ENCODE measurements at places on chromosomes 7 and 10. TPM values are rescaled to one million over a fixed set of nuclear protein-coding genes. Genes with fewer than 3 reads are reported as not detected.
A peak's percentile ranks its signal among the peaks of the same experiment; 100 is the strongest.

METTL27 gene
- total RNA-seq = 6.1 TPM

GIMAP6 gene
- total RNA-seq = 158 TPM

LIPF gene
- not detected for total RNA-seq

GRCh38 chr7:49091519-49091918 lies 167.2 kb downstream of the CDC14C start:
- DNase-seq = no peak

- no peak for DNase-seq
Measured at GRCh38 chr10:7593063-7593462, 73.7 kb downstream of the ITIH5 start.

- no peak for DNase-seq
Measured at GRCh38 chr7:158421361-158421760, 166.3 kb downstream of the PTPRN2 start.

DNA sequence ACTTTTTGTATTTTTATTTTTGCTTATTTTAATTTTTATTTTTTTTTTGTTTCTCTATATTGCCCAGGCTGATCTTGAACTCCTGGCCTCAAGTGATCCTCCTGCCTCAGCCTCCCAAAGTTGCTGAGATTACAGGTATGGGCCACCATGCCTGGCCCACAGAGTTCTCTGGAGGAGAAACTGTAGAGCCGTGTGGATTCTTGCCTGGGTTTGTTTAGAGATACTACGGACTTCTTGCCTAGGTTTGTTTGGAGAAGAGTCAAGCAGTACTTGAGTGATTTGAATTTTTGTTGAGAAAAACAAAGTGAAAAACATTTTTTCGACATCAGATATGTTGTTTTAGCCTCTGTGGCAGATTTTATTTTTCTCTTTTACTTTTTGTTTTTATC lies 99.0 kb downstream of the CAMK1D start:
- no peak for DNase-seq

GRCh38 chr7:75028299-75028698 lies 45.3 kb downstream of the RCC1L start:
- DNase-seq = no peak

DNA sequence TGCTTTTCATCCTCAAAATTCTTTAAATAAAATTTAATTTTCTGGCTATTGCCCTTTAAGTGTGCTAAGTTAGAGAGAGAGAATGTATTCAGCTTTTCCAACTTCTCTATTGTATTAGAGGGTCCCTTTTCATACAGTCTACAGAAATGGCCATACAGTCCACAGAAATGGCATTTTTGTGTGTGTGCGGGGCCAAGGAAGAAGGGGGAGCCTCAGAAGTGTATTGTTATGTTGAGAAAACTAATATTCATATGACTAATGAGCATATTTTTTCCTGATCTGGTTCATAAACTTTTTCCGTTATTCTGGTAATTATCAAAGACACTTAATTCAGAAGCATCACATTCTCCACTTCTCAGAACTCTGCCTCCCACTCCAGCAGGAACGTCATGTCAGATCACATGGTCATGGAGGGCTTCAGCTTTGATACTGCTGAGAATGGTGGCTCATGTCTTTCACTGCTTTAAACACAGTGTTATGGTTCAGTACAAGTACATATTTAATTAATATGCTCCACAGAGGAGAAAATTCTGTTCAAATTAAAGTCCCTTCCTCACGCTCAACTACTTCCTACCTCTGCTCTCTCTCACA lies 37.1 kb downstream of the ELMO1 start:
- no peak for DNase-seq

- DNase-seq = no peak
Measured at GRCh38 chr7:139114018-139114417, 4.5 kb upstream of the ZC3HAV1 start.

DNA sequence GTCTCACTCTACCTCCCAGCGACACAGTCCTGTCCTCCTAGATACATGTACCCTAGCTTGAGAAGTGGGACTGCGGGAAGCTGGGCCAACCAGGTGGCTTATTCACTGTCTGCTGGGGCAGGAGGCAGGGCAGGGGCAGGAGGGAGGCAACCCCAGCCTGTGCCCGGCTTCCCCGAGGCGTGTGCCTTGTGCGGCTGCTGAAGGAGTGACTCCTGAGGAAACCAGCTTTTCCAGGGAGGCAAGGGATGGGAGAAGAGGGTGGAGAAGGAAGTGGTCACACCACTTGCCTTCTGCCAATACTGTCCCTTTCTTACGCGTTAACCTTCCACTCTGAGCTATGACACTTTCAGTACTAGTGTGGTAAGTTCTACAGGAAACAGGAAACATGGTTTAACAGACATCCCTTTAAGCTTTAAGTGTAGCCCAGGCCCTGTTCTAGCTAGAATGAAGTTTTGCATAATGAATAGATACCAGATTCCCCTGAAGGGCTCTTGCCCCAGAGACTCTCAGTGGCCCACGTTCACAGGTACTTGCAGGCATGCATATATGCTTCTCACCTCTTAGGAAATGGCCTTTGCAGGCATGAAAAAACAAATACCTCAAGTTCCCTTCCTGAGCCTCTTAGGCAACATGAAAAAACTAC lies 40.6 kb downstream of the SYPL1 start:
- peak; percentile 61 for DNase-seq

DNA sequence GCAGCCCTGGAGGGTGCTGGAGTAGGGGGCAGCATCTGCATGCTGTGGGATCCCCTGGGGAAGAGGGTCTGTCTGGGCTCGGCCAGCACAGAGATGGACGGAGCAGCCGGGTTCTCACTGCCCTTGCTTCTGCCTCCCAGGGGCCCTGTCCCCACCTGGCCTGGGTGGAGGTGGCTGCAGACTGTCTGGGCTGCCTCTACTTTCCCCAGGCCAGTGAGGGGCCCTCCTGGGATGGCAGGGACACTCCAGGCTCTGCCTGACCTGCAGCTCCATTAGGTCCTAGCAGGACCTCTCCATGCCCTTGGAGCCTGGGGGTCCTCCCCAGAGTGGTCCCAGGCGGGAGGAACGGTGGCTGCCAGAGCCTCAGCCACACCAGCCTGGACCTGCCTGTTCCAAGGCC lies 63.7 kb downstream of the PWWP2B start:
- DNase-seq = no peak

GRCh38 chr7:82444220-82444909 lies 788 bp upstream of the CACNA2D1 start:
- no peak for DNase-seq

DNA sequence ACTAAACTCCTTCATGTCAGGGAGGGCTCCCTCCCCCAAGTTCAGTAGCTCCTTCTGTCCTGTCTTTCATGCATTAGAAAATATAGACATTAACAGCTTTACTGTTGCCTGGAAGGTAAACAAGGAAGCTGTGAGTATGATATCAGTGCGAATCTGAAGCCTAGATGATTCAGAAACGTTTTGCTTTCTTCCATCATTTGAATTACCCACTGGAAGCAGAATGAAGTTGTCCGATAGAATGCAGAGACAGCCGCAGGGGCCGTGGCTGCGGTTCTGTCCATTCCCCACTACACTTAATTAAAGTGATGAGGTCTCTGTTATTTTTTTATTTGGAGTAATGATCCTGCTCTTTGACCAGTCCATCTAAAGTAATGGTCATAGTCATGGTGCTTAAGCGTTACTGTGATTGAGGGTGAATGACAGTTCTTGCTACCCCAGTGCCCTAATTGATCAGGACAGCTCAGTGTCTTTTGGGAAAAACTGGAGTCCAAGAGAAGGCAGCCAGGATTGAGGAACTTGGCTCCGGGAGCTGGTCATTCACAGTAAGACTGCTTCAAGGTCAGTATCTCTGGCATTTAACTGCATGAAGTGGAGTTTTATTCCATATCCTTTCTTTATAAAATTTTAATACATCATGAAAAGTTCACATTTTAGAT lies 69.9 kb downstream of the PTPRE start:
- DNase-seq = no peak

DNA sequence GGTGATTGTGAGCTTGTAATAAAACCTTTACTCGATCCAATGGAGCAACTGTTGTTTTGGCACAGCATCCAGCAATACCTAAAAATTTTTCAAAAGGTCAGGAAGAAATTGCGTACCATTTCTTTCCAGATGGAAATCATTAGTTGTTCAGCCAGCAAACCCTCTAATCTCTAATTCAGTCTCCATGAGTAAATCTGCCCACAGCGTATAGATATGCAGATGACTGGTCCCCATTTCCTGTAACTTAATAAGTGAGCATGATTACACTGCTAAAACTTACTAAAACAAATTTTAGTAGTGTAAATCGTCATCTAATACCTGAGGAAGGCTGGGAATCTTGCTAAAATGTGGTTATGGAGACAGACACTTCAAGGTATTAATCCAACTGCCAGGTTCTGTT lies 10.6 kb downstream of the SLC25A16 start:
- no peak for DNase-seq

DNA sequence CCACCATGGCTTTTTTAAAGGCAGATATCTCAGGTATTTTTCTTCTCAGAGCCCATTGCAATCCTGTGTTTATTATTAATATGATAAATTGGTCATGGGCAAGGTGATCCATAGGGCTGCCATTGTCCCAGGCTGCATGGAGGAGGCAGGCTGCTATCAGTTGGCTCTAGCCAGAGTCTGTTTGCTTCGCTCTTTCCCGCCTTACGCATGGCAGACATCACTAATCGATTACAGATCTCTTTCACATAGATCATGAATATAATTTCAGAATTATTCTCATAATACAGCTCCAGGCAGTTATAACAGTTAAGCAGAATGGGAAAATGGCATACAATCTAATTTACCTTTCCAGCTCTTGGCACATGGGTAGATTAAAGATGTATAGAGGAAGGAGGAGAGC lies 30.4 kb upstream of the HABP2 start:
- no peak for DNase-seq

DNA sequence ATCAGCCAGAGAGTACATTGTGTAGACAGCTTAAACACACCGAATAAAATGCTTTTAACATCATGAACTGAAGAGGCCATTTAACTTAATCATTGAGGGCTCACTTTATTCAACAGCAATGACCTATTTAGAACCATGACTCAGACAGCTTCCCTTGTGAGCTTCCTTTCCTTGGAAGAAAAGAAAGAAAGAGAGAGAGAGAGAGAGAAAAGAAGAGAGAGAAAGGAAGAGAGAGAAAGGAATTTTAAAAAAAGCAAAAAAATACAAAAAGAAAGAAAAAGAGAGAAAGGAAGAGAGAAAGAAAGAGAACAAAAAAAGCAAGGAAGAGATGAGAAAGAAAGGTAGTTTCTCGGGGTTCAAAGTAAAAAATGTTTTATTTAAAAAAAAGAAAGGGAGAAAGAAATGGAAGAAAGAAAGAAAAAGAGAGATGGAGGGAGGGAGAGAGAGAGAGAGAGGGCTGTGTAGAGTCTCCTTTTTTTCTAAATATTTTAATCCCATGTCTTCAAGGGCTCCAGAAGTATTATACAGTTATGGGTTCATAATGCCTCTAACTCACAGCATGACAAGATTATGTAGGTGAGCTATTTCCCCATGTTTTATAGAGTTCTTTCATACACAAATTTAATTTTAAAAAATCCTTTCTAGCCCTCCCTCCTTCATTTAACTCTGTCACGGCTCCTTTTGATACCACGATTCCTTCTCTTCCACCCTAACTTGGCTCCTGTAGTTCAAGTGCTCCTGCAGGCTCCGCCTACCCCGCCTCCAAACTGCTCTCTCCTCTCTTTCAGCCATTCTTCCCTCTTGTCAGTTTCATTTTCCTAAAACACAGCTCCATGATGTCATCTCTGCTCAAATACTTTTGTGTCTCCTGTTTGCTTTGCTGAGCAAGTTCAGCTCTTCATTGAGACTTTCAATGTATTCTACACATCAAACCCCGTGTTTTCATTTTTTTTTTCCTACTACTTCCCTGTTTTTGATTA lies 85.5 kb downstream of the PRTFDC1 start:
- no peak for DNase-seq

All from CD4-positive, alpha-beta memory T cell (primary cell).